Activated T-cell treated with anti-CD3 and anti-CD28 coated beads for 24 hours (primary cell): ENCODE measurements at places on chromosomes 12 and 14.

- no peak for DNase-seq
Measured at GRCh38 chr12:111418594-111418880, 12.8 kb downstream of the SH2B3 start.

GRCh38 chr14:20722016-20722415, 23.7 kb upstream of the EDDM3A start:
- DNase-seq = no peak

DNA sequence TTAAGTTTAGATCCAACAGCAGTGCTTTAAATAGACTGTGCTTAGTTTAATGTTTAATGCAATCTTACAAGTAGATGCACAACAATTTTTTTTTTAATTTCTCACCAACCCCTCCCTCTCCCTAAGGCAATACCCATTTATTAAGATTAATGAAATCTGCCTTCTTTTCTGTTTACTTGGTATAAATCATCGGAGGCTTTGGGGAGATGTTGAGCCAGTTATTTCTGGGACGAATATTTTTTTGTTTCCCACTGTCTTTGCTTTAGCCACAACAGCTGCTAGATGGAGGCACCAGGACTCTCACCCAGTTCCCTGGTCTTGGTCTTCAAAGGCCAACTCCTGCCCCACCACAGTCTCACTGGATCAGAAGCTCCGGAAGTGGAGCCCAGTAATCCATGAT, 113.4 kb downstream of the PLXNC1 start:
- DNase-seq = no peak

GRCh38 chr12:53968214-53969127, 4.5 kb upstream of the HOXC11 start:
- DNase-seq = no peak

DNA sequence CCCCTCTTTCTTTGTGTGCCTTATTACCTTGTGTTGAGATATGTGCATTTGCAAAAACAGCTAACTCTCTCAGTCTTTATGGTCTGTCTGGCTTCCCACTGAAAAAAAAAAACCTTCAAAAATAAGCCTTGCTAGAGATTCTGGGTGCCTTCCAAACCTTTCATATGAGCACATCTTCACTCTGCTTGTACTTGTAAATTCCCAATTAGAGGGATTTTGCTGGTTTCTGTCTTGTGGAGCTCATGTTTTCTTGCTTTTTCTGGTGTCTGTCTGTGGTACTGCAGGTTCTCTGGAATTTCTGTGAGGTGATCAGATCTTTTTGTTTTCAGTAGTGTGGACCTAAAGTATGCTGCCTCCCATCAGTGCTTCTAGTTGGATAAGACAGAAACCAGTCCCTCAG, 100.1 kb downstream of the PIK3C2G start:
- no peak for DNase-seq

- no peak for DNase-seq
Measured at GRCh38 chr14:96385385-96385784, 6.5 kb upstream of the AK7 start.

DNA sequence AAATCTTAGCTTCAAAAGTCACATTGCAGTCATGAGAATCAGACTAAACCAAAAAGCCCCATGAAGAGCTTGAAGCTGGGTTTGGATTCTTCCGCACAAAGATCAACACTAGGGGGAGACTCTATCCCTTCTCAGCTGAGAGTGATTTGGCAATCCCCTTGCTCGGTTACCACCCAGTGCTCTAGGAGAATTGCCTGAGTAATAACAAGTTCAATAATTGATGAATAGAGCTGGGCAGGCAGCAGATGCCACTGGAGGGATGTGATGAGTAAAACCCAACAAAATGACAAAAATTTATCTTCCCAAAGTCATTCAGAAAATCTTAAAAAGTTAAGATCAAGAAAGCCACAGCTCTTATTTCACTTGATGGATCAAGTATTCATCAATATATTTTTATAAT, 185.6 kb upstream of the ARID2 start:
- DNase-seq = peak; percentile 40
